Activated CD4-positive, alpha-beta T cell treated with anti-CD3 and anti-CD28 coated beads, Interleukin-2, amount 10 ng/mL, durations not matched to agents 24 days and 14 days (primary cell): ENCODE measurements at places on chromosomes 12 and 14. TPM values are rescaled to one million over a fixed set of nuclear protein-coding genes. Genes with fewer than 3 reads are reported as not detected.

The AGAP2 gene
- total RNA-seq = 27.1 and 28.2 TPM in 2 replicates

The CCDC38 gene
- total RNA-seq = not detected in 2 replicates

The FAM234B gene
- total RNA-seq = 8.6 and 9.0 TPM in 2 replicates

The SOS2 gene
- 17.7 and 17.8 TPM in 2 replicates for total RNA-seq

The DBX2 gene
- total RNA-seq = not detected in 2 replicates

The SCN8A gene
- total RNA-seq = 0.12 and 0.38 TPM in 2 replicates

The RD3L gene
- not detected in 2 replicates for total RNA-seq

The SLC38A4 gene
- not detected in 2 replicates for total RNA-seq

DNA sequence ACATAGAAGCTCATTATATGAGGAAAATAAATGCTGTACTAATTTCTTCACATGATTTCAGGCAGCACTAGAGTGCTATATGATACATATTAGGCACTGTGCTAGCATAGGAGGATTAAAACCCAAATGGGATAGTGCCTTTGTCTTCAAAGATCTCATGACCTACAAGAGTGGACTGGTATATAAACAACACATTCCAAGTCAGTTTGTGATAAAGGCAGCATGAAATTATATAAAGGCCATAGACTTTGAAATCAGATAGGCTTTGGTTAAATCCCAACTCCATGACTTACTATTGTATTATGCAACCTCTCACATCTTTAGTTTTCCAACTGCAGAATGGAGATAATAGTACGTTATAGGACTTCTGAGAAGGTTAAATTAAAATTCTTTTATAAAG is 179.7 kb downstream of the RAD51B start:
- DNase-seq = no peak

DNA sequence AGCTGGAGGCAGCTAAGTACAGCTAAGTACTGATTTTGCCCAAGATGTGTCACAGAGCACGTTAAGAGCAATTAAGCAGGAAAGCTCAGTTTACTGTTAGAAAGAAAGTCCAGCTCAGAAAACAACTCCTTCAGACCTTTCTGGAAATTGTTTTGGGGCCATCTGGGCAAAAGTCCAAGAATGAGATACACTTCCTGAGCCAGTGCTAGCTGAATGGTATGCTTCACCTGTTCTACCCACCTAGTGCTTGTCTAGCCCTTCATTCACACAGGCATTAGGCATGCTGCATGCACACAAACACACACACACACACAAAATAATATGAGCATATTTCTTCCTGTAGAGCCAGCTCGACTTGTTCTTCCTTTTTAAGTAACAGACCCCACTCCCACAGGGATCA is 6.6 kb upstream of the IKZF4 start:
- no peak for DNase-seq

DNA sequence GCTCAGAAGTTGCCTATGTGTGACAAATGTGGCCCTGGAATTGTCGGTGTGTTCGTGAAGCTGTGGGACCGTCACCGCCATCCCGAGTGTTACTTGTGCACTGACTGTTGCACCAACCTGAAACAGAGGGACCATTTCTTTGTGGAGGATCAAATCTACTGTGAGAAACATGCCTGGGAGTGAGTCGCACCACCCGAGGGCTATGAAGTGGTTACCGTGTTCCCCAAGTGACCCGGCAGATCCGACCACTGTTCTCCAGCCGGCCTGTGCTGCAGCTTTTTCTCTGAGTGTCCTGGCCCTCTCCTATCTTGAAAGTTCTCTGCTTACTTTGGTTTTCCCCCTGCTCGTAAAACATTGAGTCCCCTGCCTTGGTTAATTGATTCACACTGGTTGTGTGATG is 65.3 kb downstream of the VCPKMT start:
- no peak for DNase-seq

GRCh38 chr14:20662968-20663732 is 21.2 kb upstream of the RNASE4 start:
- DNase-seq = peak; percentile 93

DNA sequence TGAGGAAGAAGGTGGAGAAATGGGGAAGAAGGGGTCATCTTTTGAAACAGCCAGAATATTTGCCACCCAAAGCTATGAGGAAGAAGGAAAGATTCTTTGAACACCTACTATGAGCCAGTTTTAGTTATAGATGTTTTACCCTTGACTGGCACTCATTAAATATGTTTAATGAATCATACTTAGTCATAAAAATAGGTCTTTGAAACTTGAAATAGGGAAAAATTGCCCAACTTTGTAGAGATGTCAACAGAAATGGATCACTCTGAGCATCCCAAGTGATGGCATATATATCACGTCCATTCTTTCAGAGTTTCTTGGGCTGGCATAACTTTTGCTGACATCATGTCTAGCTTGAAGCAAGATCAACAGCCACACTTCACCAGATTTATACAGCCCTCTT is 263.5 kb downstream of the RPAP3 start:
- DNase-seq = no peak

DNA sequence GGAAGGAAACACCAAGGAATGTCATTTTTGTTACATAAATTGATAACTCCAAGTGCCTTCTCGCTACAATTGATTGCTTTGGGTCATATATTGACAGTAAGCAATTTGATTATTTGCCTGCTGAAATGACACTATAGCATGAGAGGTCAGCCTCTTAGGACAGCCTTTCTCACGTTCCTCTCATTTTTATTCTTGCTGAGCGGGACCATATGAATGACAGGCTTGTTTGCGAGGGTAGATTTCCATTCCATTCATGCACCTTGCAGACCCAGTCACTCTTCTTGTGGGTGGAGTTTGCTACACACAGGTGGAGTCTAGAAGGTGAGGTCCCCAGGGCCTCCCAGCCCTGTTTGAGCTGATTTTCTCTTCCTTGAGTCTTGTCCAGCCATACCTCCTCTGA is 27.3 kb downstream of the DAAM1 start:
- DNase-seq = no peak

DNA sequence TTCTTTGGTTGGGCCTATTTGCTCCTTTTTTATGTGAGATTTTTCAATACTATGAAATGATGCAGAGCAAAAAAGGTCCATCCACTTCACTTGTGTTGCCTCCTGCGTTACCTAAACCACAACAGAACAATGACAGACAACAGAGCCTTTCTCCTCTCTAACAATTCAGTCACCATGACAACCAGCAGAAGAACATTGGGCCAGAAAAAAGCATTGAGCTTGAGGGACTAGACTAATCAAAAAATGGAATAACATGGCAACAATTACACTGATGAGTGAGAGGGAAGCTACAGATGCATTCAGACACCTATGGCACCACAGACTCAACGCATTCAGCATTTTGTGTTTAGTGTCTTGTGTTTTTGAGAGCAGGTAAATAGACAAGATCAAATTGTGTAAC is 44.6 kb upstream of the PTCSC3 start:
- DNase-seq = no peak

GRCh38 chr12:56374726-56375597 is 12.3 kb upstream of the APOF start:
- DNase-seq = no peak

GRCh38 chr14:75306927-75307699 is 28.5 kb downstream of the FOS start:
- peak; percentile 77 for DNase-seq

- no peak for DNase-seq
These were observed 291.7 kb downstream of the RAD51B start for GRCh38 chr14:68111097-68111852.
